ENCODE measurements at places on chromosomes 13 and 19.
A peak's percentile ranks its signal among the peaks of the same experiment; 100 is the strongest.

- DNase-seq = no peak
Observed at GRCh38 chr13:99384468-99384867, 77.3 kb upstream of the GPR183 start.

GRCh38 chr13:62173958-62174357, 758.3 kb upstream of the PCDH20 start:
- DNase-seq = no peak

DNA sequence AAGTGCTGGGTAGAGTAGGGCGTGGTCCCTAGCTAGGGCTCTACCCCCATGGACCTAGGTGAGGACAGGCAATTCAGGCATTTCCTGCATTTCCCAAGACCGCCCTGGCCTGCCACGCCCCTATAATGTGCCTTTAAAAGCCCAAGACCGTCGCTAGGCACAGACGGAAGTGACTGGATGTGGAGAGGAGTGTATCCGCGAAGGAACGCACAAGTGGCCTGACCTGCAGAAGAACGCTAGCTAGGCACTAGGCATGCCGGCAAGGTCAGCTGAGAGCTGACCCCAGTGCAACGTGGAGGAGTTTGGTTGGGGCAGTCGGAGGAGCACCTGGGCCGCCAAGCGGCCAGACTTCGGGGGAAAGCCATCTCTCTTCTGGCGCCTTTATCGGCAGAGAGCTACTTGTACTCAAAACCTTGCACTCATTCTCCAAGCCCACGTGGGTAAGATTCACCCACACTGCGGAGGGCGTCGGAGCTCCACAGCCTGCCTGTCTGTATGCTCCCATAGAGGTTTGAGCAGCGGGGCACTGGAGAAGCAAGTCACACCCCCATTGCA, 370.0 kb downstream of the FGF9 start:
- DNase-seq = peak; percentile 73

GRCh38 chr19:6226444-6227155, 53.2 kb downstream of the MLLT1 start:
- DNase-seq = no peak

DNA sequence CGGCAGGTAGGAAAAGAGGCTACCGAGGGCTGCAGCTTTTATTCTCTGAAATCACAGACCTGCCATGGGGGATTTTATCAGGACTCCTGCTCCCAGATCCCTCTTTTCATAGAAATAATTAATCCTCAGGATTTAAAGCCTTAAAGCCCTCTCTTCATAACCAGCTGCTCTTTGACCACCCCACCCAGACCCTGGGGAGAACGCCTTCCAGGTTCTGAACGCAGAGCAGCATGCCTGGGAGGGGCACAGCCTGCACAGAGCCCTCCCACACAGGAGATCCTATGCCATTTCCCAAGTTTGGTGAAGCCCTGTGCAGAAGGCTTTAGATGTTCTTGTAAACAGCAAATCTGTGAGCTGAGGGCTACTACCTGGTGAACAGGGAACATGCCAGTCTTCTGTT, 91.1 kb downstream of the STOML3 start:
- DNase-seq = no peak

- DNase-seq = peak; percentile 95
Observed at GRCh38 chr19:50728084-50728737, 5.0 kb downstream of the CLEC11A start.

DNA sequence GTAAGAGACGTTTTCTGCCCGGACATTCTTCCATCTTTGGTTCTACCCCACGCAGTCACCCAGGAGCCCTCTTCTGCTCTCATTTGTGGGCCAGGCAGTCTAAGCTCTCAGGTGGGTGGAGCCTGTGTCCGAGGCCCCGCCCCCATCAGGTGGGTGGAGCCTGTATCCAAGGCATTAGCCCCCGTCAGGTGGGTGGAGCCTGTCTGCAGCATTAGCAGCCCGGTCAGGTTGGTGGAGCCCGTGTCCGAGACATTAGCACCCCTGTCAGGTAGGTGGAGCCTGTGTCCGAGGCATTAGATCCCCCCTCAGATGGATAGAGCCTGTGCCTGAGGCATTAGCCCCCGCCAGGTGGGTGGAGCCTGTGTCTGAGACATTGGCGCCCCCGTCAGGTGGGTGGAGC, 45.5 kb upstream of the C13orf46 start:
- DNase-seq = no peak

- DNase-seq = no peak
Observed at GRCh38 chr13:51782026-51782710, 21.8 kb downstream of the DHRS12 start.

GRCh38 chr19:18057557-18057956, 29.2 kb downstream of the IL12RB1 start:
- no peak for DNase-seq

GRCh38 chr13:63693696-63694095, 2278.0 kb upstream of the PCDH20 start:
- DNase-seq = no peak

DNA sequence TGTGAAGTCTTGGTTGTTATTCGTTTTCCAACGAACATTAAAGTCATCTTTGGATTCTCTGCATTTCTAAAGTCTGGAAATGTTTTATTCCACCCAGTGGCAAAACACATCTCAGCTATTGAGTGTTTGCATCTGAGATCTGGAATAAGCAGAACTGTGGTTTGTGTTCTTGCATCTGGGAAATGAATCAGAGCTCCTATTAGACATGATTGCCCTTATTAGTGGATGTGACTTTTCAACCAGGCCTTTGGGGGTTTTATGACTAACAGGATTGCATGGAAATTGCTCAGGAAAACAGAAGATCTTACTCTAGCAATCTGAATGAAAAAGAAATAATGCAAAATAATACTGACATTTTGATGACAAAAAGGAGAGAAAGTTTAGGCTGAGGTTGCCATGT, 488.8 kb downstream of the IRS2 start:
- no peak for DNase-seq

DNA sequence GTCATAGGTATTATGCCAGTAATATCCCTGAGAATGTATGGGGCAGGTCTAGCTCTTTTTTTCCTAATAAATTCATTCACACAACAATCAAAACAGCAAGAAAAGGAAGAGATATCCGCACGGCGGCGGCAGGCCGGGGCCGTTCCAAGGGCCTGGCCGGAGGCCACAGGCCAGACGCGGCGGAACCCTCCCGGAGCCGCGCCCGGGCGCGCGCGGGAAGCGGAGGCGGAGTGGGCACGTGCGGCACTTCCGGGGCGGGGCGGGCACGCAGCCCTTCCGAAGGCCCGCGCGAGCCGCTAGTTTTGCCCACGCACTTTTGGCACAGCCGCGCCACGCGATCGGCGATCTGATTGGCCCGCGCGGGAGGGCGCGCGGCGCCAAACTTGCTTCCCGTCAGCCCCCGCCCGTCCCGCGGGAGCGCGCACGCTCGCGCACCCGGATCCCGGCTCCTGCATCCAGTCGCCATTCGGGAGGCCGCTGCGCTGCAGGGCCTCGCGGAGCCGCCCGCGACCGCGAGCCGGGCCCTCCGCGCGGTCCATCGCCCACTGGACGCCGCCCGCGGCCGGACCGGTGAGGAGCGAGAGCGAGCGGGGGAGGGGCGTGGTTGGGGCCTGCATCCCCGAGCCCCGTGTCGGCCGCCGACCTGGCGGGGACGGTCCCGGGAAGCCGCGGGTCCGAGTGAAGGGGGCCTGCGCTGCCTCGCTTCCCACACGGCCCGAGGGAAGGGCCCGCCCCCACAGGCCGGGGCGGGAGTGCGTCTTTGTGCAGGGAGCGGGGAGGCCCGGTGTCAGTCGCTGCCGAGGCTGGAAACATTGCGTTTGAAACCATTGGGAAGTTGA, at the start of gene CHAMP1:
TSS of gene CHAMP1 (plus strand) at position 430 of the 839 bp plus-strand sequence. CDS start 9,340 bp downstream, outside the sequence.
- peak; percentile 59 for DNase-seq

DNA sequence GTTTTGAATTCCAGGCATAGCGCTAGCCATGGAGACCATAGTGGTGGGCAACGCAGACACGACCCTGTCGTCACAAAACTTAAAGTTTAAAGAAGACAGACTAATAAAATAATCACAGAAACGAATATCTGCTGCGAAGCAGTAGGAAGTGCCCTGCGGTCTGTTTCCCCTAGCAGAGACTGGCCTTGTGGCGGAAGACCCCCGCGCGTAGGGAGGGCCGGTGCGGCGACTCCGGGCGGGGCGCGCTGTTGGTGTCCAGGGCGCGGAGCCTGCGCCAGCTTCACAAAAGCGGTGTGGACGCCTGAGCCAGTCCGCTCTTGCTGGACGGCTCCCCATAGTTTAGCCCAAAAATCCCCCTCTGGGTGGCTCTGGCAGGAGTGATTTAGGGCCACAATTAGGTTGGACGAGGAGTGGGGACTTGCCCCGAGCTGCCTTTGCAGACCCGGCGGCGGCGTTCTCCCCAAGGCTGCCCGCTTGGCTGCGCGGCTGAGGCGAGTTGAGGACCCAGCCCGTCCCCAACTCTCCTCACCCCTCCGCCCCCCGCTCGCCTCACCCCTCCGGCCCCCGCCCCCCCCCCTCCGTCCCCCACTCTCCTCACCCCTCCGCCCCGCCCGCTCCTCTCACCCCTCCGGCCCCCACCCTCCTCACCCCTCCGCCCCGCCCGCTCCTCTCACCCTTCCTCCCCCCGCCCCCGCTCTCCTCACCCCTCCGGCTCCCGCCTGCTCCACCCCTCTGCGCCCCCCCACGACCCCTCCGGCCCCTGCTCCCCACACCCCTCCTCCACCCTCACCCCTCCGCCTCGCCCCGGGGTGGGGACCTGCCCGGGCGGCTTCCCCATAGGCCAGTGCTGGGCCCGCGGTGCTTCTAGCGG, 14.2 kb upstream of the LATS2 start:
- DNase-seq = peak; percentile 82

GRCh38 chr13:21310220-21310619, 133.8 kb downstream of the MRPL57 start:
- DNase-seq = no peak

GRCh38 chr13:45297456-45298205, 43.4 kb downstream of the TPT1 start:
- no peak for DNase-seq

DNA sequence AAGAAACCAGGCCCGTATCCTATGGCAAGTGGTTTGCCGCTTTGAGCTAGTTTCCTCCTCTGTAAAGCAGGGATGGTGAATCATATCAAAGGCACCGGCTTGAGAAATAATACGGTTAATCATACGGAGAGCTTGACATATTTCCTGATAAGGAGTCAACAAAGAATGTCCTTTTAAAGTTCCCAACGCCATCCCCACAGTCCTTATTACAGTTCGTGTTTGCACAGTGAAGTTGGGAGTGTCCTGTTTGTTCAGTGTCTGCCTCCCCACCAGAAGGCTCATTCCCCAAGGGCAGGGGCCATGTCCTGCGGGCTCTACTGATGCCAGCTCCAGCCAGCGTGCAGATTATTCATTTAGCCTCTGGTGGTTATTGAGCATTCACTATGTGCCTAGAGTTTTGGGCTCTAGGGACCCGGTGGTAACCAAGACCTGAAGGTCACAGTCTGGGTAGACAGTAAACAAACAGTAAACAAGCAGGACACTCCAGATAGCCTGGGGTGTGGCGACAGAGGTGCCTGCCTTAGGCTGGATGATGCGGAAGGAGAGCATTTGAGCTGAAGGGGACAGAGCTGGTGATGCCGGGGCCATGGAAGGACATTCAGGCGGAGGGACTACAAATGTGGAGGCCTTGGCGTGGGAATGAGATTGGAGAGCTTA, 6.3 kb downstream of the GRAMD1A start:
- DNase-seq = no peak

GRCh38 chr13:104485571-104485970, 1419.4 kb upstream of the SLC10A2 start:
- DNase-seq = no peak

DNA sequence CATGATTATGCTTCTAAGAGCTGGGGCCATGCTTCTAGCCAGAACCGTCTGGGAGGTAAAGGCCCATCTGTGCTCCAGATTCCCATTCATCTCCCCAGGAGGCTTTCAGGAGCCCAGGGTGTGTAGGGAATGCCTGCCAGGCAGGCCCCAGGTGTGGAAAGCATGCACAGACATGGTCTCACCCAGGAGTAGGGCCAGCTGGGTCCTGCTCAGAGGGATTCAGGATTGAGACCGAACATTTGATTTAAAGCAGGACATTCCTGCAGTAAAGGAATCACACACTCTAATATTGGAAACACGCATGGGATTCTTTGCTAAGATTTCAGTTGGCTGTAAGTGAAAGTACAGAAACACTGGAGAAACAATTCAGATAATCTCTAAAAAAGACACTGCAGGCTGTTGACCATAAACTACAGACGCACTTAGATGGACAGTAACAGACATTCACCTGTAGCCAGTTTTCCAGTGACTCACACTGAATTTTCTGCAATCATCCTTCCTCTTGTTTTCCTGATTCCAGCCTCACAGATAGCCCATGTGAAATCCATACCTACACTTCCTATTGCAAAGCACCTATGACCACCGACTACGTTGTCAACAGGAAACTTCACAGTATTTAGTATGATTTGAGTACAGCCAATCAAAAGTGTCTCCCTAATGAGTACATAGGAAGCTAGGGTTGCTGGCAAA, 257.8 kb downstream of the TBC1D4 start:
- DNase-seq = no peak

GRCh38 chr19:32672841-32673240, 2.1 kb downstream of the ANKRD27 start:
- no peak for DNase-seq

DNA sequence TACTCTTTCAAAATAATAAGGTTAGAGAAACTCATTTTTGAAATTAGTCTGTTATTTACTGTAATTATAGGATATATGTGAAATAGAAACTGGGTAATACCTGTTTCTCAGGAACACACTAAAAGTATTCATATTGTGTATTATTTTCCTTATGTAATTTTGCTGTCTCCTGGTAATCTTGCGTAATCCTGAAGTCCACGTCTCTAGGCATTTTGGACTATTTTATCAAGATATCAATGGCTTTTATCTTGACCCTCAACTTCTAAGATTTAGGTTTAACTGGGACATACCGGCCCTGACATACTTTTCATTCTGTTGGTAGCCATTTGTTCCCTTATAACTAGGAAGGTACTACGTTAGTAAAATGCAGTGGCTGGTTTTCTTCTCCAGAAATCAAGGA, 80.3 kb downstream of the PAN3 start:
- DNase-seq = no peak

DNA sequence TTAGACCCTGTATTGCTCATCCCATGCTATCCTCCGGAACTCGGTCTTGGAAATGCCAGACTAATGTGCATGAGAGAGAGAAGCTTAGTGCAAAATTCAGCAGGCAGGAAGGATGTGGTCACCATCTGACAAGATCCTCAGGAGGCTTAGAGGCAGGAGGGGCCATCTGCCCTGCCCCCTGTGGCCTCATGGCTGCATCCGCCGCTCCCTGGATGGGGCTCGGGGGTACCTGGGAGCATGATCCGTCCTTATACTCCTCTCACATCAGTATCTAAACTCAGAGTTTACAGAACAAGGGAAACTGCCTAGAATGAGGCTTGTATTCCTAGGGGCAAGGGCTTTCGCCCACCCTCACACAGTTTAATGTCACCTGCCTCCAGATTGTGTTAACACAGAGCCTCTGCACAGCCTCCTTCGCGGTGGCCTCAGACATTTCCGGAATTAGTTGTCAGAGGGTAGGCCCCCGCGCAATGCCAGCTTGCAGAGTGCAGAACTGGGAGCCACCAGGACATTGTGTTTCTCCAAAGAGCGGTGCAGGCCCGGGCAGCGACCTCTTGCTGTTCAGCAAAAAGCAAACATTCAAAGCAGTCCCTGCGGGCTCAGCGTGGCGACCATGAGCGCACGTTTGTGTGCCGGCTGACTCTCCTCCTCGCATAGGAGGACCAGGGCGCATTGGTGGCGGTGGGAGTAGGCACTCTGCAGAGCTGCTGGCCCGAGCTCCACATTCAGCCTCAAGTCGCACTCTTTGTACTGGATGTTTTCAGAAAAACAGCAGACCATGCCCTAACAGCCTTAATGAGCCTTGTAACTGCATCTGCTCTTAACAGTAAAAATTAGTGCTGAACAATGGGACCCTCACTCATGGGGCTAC, 39.1 kb downstream of the GPR12 start:
- DNase-seq = no peak

All from H1 (cell line).